Fibroblast of skin of scalp (primary cell): ENCODE measurements at places on chromosomes 16 and 17.

DNA sequence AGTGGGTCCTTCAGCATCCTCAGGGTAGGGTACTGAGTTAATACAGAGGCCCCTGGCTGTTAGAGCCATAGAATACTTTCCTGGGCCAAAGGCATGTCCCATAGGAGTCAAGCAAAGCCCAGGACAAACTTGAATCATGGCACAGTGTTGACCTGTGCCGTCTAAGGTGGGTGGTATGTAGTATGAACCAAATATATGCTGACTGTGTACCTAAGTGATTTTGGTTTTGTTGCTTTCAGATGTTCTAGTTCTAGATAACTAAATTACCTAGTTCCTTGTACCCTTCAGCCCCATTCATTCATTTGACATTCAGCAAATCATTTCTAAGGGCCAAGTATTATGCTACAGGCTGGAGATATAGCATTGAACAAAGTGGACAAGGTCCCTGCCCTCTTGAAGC, 61.3 kb upstream of the GPRC5B start:
- no peak for DNase-seq

GRCh38 chr17:35889818-35890773, 9.9 kb upstream of the CCL5 start:
- DNase-seq, result peak; percentile 61

- no peak for DNase-seq
Observed at GRCh38 chr17:79117905-79118487, 43.4 kb downstream of the ENGASE start.

- peak; percentile 52 for DNase-seq
Observed at GRCh38 chr16:72876981-72877373, 171.0 kb downstream of the ZFHX3 start.

DNA sequence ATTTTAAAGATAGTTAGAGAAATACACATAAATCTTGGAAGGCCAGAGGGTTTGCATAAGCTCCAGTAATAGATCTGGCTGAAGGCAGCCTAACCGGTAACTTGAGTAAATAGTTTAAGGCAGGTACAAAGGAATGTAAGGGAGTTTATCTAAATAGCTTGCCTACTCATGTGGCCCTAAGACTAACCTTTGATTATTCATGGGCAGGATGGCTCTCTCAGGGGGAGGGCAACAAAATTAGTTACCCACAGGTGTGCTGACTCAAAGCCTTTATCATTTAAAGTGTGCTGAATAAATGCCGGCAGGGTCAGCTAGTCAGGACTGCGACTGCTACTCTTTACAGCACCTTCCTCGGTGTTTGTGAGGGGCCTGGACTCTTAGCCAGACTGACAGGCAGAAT, 761.3 kb upstream of the KIF2B start:
- DNase-seq, result no peak
